Glomerular endothelial cell (primary cell): ENCODE measurements at places on chromosomes 16 and 17. TPM values are rescaled to one million over a fixed set of nuclear protein-coding genes. Genes with fewer than 3 reads are reported as not detected.

- no peak for DNase-seq
These were observed 22.2 kb downstream of the TRPV3 start for GRCh38 chr17:3535253-3535995.

DNA sequence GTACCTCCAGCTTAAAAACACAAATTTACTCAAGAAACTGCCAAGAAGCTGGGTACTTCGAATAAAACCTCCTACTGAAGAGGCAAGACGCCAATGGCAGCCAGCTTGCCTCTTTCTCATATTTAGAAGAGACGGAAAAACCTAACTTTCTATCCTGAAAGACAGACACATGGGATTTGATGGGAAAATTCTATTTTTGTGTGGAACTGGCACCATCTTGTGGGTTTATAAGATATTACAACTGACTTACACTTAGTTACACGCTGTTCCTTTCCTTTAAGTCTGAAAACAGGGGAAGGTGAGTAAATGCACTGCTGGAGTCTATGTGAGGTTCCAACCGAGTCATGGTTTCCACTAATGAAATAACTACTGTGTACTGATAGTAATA lies 10.3 kb downstream of the ZNF18 start:
- DNase-seq = peak; percentile 20

GRCh38 chr17:36482611-36483504 lies 3.6 kb upstream of the ZNHIT3 start:
- DNase-seq = peak; percentile 16

- no peak for DNase-seq
These were observed 58.8 kb upstream of the GSE1 start for GRCh38 chr16:85554114-85554888.

DNA sequence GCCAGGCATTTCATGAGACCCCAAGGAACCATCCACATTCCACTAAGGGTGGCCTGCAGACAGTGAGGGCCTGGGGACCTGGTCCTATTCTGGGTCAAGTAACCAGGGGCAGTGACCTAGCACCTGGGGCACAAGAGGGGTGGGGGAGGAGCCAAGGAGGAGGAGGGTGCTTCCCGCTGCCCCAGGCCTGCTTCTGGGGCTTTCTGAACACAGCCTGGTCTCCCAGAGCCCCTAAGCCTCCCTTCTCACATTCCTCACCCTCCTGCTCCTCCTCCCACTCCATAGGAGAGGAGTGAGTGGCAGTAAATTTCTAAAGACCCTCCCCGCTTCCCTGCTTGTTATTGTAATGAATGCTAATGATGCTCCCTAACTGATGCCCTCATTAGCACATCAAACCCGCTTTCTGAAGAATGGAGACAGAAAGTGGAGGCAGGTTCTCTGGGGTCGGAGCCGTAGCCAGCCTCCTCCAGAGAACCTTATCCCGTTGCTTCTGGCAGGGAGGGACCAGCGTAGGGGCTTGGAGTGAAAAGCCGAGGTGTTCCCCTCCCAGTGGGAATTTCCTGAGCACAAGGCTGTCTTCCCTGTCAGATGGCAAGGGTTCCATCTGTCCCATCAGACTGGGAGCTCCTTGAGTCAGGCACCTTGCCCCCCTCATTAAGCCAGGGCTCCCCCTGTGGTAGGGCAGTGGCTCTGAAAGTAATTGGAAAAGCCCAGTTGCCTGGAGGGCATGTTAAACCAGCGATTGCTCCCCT lies 3.7 kb upstream of the SRCIN1 start:
- DNase-seq = no peak

- DNase-seq = no peak
These were observed 5.3 kb upstream of the NPIPB7 start for GRCh38 chr16:28477311-28477920.

GRCh38 chr17:17494870-17495535 lies 1.2 kb downstream of the RASD1 start:
- DNase-seq = no peak

- no peak for DNase-seq
These were observed 2.4 kb downstream of the SPN start for GRCh38 chr16:29665294-29666077.

- no peak for DNase-seq
These were observed 24.3 kb downstream of the HLF start for GRCh38 chr17:55289106-55289446.

GRCh38 chr17:50692448-50693035 lies 15.2 kb downstream of the ANKRD40 start:
- DNase-seq = no peak

Gene RABEP2
- 61.0 and 76.5 TPM in 2 replicates for total RNA-seq

Gene SNF8
- 95.3 and 138 TPM in 2 replicates for total RNA-seq

Gene SKAP1
- total RNA-seq = 0.58 and 0.99 TPM in 2 replicates

Gene SOCS1
- 4.2 and 11.3 TPM in 2 replicates for total RNA-seq

Gene CNTD1
- 0.29 TPM in 1 of 2 replicates, not detected in the other for total RNA-seq
